ENCODE measurements at places on chromosomes 5 and 9. TPM values are rescaled to one million over a fixed set of nuclear protein-coding genes. Genes with fewer than 3 reads are reported as not detected.

Gene QRFP
- total RNA-seq = not detected

Gene ADAMTSL1
- total RNA-seq = 63.1 TPM

Gene PAPPA
- 435 TPM for total RNA-seq

Gene GRM6
- total RNA-seq = not detected

Measured in regular cardiac myocyte (primary cell).